Left ventricle myocardium inferior (tissue), 1 donor: ENCODE measurements at places on chromosomes 2 and 18. TPM values are rescaled to one million over a fixed set of nuclear protein-coding genes. Genes with fewer than 3 reads are reported as not detected.

- H3K4me1 ChIP-seq, result peaks cover 3% of the 10 kb centered on the region
- no peak overlapping the region for H3K27ac ChIP-seq
- DNase-seq, result no peak
- H3K36me3 ChIP-seq, result no peaks in the 10 kb centered on the region
- H3K27me3 ChIP-seq, result peaks cover 38% of the 10 kb centered on the region
- no peak overlapping the region for H3K4me3 ChIP-seq
Measured at GRCh38 chr18:77161383-77161782, 28.8 kb upstream of the MBP start.

- H3K27ac ChIP-seq, result no peak overlapping the region
- no peak overlapping the region for H3K4me3 ChIP-seq
- no peaks in the 10 kb centered on the region for H3K36me3 ChIP-seq
- no peaks in the 10 kb centered on the region for H3K4me1 ChIP-seq
- H3K27me3 ChIP-seq, result no peaks in the 10 kb centered on the region
Measured at GRCh38 chr2:122610948-122611609, 855.6 kb downstream of the TSN start.

The OR6B2 gene
- not detected for total RNA-seq

GRCh38 chr2:78908973-78909372 lies 116.5 kb upstream of the REG3G start:
- no peaks in the 10 kb centered on the region for H3K27me3 ChIP-seq
- no peak for DNase-seq
- H3K36me3 ChIP-seq, result no peaks in the 10 kb centered on the region
- no peaks in the 10 kb centered on the region for H3K4me1 ChIP-seq
- H3K27ac ChIP-seq, result no peak overlapping the region
- H3K4me3 ChIP-seq, result no peak overlapping the region

DNA sequence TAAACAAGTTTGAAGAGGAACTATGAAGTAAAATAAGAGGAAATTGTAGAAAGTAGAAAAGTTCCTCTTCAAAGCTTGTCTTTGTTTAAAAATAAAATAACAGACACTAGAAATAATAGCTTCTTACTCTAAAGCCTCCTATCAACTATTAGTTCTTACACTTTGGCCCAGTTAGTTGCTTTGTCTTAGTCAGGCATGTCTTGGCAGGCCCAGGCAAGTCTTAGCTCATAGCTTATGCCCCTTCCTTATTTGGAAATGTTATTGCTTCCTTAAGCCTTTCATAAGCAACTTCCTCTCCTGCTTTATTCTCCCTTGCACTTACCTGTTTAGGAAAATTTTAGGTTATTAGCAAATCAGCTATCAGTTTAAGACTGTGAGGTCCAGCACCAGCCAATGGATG lies 950.6 kb upstream of the LRATD1 start:
- no peak for DNase-seq
- H3K27ac ChIP-seq, result no peak overlapping the region
- no peak overlapping the region for H3K4me3 ChIP-seq
- no peaks in the 10 kb centered on the region for H3K27me3 ChIP-seq

DNA sequence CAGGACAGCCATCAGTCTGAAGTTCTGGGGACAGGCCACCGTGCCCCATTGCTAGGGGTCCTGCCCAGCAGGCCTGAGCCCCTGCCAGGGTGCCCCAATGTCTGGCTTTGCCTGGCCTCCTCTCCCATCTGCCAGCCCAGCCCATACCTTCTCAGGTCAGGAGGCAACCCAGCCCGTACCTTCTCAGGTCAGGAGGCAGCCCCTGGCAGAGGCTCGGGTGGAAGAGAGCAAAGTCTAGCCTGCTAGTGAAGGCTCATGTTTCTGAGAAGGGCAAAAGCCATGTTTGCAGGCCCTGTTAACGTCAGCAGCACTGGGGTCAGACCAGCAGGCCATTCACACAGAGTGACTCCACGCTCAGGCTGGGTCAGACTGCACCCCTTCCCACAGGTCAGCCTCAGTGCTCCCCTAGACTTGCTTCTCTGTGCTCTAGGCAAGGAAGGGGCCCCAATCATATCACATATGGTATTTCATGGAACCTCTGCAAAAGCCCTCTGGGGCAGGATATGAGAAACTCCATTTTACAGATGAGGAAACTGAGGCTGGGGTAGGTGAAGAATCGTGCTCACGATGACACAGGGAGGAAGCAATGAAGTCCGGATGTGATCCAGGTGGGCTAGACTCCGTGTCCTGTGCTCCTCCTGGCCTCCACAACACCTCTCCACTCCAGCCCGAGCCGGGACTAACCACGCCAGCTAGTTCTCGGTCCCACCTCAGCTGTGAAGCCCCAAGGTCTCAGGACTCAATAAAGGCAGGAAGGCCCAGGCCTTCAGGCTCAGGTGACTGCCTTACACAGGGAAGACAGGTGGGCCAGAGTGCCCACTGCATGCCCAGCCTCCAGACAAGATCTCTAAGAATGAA lies 9.5 kb downstream of the SDC1 start:
- no peaks in the 10 kb centered on the region for H3K4me1 ChIP-seq
- H3K27me3 ChIP-seq, result no peaks in the 10 kb centered on the region
- DNase-seq, result no peak
- H3K27ac ChIP-seq, result no peak overlapping the region

GRCh38 chr18:24538414-24539264 lies 78.2 kb downstream of the HRH4 start:
- H3K36me3 ChIP-seq, result no peaks in the 10 kb centered on the region
- DNase-seq, result no peak
- no peak overlapping the region for H3K27ac ChIP-seq

The HAAO gene
- total RNA-seq, result 2.3 TPM

- no peak for DNase-seq
- no peak overlapping the region for H3K4me3 ChIP-seq
- no peaks in the 10 kb centered on the region for H3K27me3 ChIP-seq
- H3K27ac ChIP-seq, result no peak overlapping the region
- no peaks in the 10 kb centered on the region for H3K36me3 ChIP-seq
Measured at GRCh38 chr2:53569957-53570727, 197.5 kb upstream of the CHAC2 start.

DNA sequence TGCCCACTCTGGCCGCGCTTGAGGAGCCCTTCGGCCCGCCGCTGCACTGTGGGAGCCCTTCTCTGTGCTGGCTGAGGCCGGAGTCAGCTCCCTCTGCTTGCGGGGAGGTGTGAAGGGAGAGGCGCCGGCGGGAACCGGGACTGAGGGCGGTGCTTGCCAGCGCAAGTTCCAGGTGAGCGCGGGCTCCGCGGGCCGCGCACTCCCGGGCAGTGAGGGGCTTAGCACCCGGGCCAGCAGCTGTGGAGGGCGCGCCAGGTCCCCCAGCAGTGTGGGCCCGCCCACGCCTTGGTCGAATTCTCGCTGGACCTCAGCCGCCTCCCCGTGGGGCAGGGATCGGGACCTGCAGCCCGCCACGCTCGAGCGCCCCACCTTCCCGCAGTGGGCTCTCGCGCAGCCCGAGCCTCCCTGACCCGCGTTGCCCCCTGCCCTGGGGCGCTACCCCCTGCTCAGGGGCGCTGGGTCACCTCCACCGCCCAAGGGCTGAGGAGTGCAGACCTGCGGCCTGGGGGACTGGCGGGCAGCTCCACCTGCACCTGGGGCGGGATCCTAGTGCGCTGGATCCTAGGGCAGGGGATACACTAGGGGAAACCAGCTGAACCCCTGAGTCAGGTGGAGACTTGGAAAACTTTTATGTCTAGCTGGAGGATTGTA lies 97.3 kb downstream of the CD8B2 start:
- H3K27ac ChIP-seq, result no peak overlapping the region
- peaks cover 49% of the 10 kb centered on the region for H3K27me3 ChIP-seq
- peaks cover 13% of the 10 kb centered on the region for H3K4me1 ChIP-seq
- no peak for DNase-seq
- H3K4me3 ChIP-seq, result no peak overlapping the region

The NAT8 gene
- total RNA-seq, result not detected

DNA sequence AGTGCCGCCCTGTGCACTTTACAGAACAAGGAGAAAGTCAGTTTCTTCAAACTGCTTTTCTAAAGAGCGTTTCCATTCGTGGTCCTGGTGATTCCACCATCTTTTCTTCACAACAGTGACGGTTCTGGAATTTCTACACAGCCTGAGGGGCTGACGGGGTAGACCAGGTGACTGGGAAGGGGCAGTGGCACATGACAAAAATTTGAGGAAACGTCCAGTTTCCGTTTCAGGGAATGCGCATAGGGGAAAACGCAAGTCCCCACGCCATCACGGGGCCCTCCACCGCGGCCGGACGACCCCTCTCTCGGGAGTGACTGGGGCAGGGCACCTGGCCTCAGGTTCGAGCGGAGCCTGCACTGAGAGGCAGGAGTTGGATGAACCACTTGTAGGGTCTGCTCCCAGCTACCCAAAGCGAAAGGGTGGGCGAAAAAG lies 980 bp upstream of the SPTBN1 start:
- H3K27ac ChIP-seq, result peak overlapping the region; percentile 99
- no peak for DNase-seq
- no peaks in the 10 kb centered on the region for H3K27me3 ChIP-seq
- no peaks in the 10 kb centered on the region for H3K36me3 ChIP-seq
- peaks cover 52% of the 10 kb centered on the region for H3K4me1 ChIP-seq
- peak overlapping the region; percentile 87 for H3K4me3 ChIP-seq

DNA sequence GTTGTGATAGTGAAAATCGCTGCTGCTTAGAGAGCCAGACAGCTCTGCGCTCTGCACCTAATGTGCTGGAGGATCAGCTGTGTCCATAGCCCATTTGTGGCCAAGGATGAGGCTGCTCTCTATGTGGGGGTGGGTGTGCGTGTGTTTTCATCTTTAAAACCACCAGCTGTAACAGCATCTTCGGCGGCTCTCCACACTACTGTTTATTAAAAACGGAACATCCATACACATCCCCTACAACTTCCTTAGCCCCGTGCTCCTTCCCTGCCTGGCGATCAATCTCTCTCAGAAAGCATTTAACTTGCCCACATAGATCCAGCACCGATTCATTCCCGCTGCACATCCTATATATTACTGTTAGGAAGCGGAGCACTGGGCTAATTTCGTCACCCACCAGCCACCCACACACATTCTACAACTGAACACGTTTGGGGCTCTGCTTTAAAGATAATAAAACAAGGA lies 1.6 kb downstream of the CELF4 start:
- DNase-seq, result no peak
- no peak overlapping the region for H3K4me3 ChIP-seq
- H3K36me3 ChIP-seq, result no peaks in the 10 kb centered on the region
- H3K27me3 ChIP-seq, result peaks cover 93% of the 10 kb centered on the region

- H3K4me3 ChIP-seq, result no peak overlapping the region
- H3K4me1 ChIP-seq, result no peaks in the 10 kb centered on the region
- no peaks in the 10 kb centered on the region for H3K36me3 ChIP-seq
- no peak overlapping the region for H3K27ac ChIP-seq
- DNase-seq, result no peak
- H3K27me3 ChIP-seq, result peaks cover 6% of the 10 kb centered on the region
Measured at GRCh38 chr2:16155366-16155765, 215.0 kb downstream of the MYCN start.

The RRM2 gene
- total RNA-seq, result 2.1 TPM

The DES gene
- 15,954 TPM for total RNA-seq

DNA sequence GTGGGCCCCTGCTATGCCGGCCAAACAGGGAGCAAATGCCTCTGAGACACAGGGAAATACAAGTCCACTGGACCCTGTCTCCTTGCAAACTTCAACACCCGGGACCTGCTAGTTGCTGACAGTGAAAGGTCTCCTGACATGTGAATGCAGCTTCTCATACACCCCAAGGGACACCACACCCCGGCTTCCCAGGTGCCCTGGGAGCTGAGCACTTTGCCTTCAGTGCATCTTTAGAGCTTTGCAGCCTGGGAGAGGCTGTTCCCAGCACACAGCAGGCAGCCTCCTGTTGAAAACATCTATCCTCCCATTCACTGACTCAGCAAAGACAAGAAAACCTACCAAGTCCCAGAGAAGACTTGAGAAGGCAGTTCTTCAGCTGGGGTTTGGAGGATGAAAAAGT lies 143.4 kb downstream of the COL6A3 start:
- DNase-seq, result no peak
- no peak overlapping the region for H3K27ac ChIP-seq
- no peaks in the 10 kb centered on the region for H3K27me3 ChIP-seq
- no peaks in the 10 kb centered on the region for H3K36me3 ChIP-seq
- H3K4me1 ChIP-seq, result peaks cover 4% of the 10 kb centered on the region

The PPM1G gene
- 34.4 TPM for total RNA-seq

DNA sequence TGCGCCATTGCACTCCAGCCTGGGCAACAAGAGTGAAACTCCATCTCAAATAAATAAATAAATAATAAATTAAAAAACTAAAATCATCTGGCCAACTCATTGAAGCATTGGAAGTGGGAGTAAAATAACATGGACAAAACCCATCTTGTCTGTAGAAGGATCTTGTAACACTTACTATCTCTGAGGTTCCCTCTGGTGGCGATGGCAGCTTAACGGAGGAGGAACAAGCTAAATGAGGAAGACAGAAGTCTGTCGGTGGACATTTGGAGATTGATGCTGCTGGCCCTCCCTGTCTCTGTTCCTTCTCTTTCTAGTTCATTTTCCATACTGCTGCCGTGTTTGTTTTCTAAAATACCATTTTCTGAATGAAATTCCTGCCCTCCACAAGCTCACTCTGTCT lies 43.4 kb downstream of the ZCCHC2 start:
- DNase-seq, result no peak
- H3K4me1 ChIP-seq, result no peaks in the 10 kb centered on the region
- H3K27ac ChIP-seq, result no peak overlapping the region

DNA sequence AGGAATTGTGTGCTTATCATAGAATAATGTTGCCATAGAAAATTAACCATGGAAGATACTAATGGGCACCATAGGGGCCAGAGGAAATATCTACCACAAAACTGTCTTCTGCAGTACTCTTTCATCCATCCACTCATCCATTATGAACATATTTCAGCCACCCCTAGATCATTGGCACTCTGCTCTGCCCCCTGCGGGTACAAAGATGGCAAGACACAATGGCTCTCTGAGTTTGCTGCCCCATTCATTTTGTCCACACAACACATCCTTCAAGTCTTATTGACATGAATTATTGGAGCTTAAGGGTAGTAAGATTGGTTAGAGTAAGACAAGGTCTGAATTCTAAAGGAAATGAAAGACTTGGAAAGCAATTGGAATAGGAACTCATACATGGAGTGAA lies 1224.7 kb upstream of the CELF4 start:
- H3K27me3 ChIP-seq, result no peaks in the 10 kb centered on the region
- no peak overlapping the region for H3K27ac ChIP-seq
- no peaks in the 10 kb centered on the region for H3K36me3 ChIP-seq
- H3K4me3 ChIP-seq, result no peak overlapping the region
- H3K4me1 ChIP-seq, result no peaks in the 10 kb centered on the region

- H3K36me3 ChIP-seq, result peaks cover 56% of the 10 kb centered on the region
- DNase-seq, result no peak
- H3K4me3 ChIP-seq, result no peak overlapping the region
- H3K27ac ChIP-seq, result no peak overlapping the region
- peaks cover 4% of the 10 kb centered on the region for H3K4me1 ChIP-seq
Measured at GRCh38 chr2:10680957-10681356, 8.8 kb downstream of the NOL10 start.

- H3K27me3 ChIP-seq, result no peaks in the 10 kb centered on the region
- H3K36me3 ChIP-seq, result no peaks in the 10 kb centered on the region
- H3K4me1 ChIP-seq, result no peaks in the 10 kb centered on the region
- H3K27ac ChIP-seq, result no peak overlapping the region
- no peak overlapping the region for H3K4me3 ChIP-seq
- no peak for DNase-seq
Measured at GRCh38 chr2:228247335-228247734, 65.8 kb upstream of the SPHKAP start.

The PKP4 gene
- total RNA-seq, result 47.6 TPM

The DCC gene
- total RNA-seq, result not detected

The MC4R gene
- total RNA-seq, result not detected

The PSME4 gene
- total RNA-seq, result 63.6 TPM

The ACADL gene
- total RNA-seq, result 1.3 TPM

The ADAM23 gene
- 61.2 TPM for total RNA-seq
